HEK293T (cell line): ENCODE measurements at places on chromosomes 3 and 15.
A peak's percentile ranks its signal among the peaks of the same experiment; 100 is the strongest.

DNA sequence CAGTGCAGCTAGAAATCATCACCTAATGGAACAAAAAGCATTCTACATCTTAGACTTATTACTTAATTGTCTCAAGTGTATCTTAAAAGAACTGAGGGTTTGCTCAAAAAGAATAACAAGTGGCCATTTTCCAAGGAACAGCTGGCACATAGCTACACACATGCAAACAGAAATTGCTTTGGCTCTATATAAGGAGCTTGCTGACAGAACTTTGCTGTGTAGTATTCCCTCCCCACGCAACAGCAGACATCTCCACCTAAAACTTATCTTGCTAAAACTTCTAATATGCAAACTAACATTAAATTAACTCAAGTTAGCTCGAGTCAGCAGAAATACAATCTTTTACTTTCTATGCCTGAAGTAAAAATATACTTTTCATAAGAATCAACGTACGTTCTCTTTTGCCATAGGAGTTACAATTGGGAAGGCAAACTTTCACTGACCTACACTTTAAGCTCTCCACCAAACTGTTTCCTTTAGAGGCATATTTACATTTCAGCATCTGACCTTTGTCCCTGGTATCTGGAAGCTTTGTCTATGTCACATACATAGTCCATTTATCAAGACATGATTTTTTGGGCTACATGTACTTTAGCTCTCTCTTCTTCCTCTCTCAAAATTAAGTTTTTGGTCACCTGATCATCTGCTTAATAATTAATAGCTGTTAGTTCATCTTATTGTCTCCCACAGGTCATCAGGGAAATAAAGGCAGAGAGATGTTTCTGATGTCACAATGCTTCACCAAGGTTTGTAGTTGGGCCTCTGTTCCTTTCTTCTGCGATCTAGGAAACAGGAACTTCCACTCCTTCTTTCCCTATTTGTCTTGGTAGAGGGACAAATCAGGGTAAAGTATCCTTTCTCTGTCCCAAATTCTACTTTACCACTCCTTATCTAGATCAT lies 163.4 kb upstream of the AGTR1 start:
- no peak for DNase-seq

GRCh38 chr15:70399204-70399603 lies 301.5 kb upstream of the TLE3 start:
- no peak for DNase-seq

- no peak for DNase-seq
Measured at GRCh38 chr3:127676921-127677351, 4.2 kb downstream of the ABTB1 start.

DNA sequence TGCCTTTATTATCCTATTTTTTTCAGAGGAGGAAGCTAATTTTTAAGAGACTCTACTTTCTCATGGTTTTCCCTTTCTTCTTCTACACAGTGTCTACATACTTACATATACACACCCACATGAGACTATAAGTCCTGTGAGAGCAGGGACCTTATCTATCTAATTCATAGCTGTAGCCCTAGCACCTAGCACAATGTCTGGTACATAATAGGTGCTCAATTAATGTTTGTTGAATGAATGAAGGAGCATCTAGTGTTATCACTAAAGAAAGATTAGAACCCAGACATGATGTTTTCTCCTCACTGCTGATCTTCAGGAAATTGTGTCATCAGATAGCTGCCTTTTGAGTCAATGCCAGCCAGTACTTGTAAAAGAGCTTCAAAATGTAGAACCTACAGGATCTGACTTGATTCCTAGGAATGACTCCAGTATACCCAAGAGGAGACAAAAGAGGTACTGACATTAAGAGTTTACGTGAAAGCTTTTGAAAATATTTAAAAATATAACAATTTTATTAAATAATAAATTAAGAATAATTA lies 2.5 kb downstream of the SCG5 start:
- DNase-seq: no peak

GRCh38 chr3:134352031-134352671 lies 22.1 kb downstream of the AMOTL2 start:
- no peak for DNase-seq

DNA sequence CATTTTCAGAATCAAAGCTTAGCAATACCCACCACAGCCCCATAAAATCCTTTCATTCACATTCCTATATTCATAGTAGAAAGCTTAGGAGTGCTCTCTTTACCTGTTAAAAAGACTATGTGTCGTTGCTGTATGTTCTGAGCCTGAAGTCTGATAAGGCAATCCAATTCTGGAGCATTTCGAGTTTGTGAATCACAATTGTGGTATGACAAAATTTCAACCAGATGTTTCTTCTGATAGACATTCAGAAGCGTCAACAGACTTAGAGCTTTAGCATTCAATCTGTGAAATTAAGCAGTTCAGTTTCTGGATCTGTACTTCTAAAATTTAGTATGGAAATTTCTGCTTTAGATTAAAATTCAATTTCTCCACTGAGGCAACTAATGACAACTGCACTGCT lies 58.3 kb downstream of the TASOR start:
- no peak for DNase-seq

GRCh38 chr3:46705022-46705530 lies 3.9 kb downstream of the TMIE start:
- DNase-seq: peak; percentile 78

GRCh38 chr3:110324171-110324705 lies 747.4 kb upstream of the NECTIN3 start:
- DNase-seq: no peak

DNA sequence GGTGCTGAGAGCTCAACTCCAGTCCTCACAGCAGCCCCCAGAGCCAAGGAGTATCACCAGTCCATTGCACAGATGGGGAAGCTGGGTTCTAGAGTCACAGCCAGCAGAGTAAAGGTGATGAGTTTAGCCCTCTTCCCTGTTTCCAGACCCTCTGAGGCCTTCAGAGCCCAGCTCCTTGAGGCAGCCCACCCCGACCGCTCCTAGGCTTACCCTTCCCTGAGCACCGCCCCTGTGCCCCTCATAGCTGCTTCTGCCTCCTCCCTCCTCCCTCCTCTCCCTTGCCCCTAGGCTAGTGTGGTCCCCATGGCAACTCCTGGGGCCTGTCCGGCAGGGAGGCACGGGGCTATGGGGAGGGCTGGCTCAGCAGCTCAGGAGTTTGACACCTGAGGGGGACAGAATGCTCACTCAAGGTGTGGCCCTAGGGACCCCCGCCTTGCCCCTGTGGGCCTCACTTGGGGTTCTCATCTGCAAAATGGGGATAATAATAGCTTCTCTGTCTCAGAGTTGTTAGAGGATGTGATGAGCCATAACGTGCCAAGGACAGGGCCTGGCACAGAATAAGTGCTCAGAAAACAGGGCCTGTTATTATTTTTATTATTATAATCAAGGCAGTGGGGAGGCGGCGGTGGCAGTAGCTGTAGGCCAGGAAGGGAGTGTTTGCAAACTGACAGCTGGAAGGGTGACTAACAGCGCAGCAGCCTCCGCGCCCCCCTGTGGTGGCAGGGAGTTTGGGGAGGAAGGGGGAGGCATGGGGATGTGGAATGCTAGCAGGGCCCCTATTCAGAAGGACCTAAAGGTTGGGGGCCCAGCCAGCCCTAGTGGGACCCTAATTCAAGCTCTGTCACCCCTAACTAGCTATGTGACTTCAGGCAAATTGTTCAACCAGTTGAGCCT lies 11.5 kb downstream of the CSK start:
- no peak for DNase-seq

DNA sequence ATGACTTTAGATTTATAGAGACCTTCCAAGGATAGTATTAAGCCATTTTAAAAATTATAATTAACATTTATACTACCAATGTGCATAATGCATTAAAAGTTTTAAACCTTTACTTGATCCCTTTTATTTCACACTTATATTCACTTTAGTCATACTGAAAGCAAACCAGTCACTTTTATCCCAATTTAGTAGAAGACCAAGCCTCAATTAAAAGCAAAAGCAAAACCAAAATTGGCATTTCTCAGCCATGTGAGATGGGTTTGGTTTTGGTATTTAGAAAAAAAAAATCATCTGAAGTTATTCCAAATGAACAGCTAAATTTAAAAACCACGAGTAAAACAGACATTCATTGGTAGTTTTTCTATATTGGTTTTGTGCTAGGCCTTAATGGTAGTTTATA lies 249.4 kb downstream of the LPP start:
- no peak for DNase-seq

GRCh38 chr15:40439960-40440742 lies 602 bp upstream of the BAHD1 start:
- peak; percentile 12 for DNase-seq

- no peak for DNase-seq
Measured at GRCh38 chr3:115520651-115521245, 102.6 kb upstream of the GAP43 start.

DNA sequence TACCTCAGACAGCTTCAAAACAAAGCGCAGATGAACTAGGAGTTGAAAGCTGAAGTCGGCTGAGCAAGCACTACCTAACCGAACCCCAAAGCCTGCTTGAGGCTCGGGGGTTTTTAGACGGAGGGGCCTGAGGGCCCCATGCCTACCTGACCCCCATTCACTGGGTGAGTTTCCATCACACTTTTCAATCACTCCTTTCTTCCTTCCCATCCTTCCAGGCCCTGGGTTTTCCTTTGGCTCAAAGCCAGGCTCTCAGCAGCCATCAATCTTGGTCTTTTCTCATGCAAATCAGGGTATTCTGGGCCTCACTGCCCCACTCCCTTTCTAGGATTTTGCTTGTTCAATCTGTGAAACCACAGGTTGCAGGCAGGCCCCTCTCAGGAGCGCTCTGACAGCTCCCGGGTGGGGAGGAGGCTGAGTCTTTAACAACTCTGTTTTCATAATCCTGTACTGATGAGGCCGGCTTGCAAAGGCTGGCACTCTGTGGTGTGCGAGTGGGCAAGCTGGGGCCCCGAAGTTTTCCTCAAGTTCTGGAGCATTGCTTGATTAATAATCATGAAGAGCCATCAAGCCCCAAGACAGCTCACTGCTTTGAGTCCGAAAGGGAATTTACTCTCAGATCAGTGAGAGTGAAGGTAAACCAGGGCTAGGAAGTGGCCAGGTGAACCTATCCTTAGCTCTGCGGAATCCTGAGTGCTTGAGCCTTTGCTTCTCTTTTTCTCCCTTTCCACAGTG lies 97.6 kb downstream of the FRMD4B start:
- no peak for DNase-seq

- DNase-seq: no peak
Measured at GRCh38 chr3:126955004-126955790, 27.7 kb upstream of the PLXNA1 start.

DNA sequence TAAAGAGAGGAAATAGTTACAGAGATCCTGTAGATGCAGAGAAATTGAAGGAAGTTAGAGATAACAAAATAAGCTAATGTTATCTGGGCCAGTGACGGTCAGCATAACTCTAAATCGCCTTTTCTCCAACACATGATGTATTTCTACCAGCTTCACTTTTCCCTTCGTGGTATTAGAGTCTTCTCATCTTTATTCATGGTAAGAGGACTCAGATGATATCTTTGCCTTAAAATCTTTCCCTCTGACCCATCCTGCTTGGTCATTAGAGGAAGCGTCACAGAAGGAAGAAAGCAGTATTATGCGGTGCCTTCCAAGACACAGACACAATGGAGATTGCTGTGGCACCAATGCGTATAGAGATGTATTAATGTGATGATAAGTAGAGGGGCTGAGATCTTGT lies 320.7 kb upstream of the GOLIM4 start:
- no peak for DNase-seq

GRCh38 chr3:183564046-183564445 lies 8.5 kb upstream of the KLHL6 start:
- no peak for DNase-seq

DNA sequence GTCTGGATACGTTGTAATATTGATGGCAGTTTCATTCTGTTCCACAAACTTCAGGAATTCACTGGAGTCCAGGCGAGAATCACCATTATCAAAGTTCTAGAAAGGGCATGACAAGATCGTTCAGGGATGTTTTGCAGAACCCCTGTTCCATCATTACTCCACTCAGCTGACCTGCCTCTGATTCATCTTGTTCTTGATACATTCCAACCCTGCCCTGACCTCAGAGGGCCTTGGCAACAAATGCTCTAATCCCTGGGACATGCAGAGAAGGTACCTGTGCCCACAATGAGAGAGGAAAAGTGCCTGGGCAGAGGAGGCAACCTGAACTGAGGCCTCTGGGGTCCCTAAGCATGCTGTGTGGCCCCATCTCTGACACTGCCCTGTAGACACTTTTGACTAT lies 45.9 kb downstream of the FSTL1 start:
- no peak for DNase-seq

- DNase-seq: no peak
Measured at GRCh38 chr15:29988701-29989100, 94.1 kb upstream of the GOLGA8J start.

GRCh38 chr3:191136347-191136746 lies 62.7 kb upstream of the OSTN start:
- peak; percentile 4 for DNase-seq

DNA sequence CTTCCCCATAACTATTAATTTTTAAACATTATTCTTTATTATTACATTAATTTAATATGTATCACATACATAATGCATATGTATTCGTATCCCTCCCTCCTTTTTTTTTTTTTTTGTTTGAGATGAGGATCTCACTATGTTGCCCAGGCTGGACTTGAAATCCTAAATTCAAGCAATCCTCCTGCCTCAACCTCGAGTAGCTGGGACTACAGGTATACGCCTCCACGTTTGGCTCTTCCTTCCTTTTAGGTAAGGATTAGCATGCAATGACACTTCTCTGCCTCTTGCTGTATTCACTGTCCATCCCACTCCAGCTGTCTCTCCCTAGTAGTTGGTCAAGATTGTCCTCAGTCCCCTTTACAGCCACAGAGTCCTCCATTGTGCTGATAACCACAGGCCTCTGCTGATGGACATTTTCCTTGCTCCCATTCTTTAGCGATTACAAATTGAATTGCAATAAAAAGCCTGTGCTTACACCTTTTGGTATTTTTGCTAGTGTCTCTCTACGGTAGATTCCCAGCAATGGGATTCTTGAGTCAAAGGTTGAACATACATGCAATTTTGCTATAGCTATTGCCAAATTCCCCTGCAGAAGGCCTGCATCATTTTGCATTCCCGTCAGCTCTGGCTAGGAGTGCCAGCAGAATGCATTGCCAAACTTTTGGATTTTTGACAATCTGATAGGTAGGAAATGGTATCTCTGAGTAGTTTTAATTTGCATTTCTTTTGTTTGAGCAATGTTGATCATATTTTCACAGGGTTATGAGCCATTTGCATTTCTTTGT lies 156.6 kb downstream of the SMAD6 start:
- DNase-seq: no peak

GRCh38 chr3:153180860-153181372 lies 18.9 kb downstream of the RAP2B start:
- DNase-seq: no peak

GRCh38 chr3:117349566-117349965 lies 640.0 kb downstream of the TUSC7 start:
- DNase-seq: no peak

DNA sequence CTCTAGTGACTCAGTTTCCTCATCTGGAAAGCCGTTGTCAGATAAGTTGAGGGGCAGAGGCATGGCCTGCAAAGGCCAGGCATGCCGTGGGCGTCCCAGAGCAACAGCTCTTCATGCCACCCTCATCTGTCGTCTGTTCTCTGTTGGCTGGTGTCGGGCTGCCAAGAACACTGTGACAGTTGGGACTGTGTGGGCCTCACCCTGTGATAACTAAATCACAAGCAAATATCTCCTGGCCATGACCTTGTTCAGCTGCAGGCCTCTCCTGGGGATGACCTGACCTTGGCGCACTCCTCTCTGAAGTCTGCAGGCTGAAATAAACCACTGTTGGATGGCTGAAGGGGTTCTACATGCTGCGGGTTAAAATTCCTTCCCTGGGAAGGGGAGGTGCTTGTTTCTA lies 145.9 kb downstream of the SHQ1 start:
- DNase-seq: no peak
